ENCODE measurements at places on chromosomes 4 and X.

DNA sequence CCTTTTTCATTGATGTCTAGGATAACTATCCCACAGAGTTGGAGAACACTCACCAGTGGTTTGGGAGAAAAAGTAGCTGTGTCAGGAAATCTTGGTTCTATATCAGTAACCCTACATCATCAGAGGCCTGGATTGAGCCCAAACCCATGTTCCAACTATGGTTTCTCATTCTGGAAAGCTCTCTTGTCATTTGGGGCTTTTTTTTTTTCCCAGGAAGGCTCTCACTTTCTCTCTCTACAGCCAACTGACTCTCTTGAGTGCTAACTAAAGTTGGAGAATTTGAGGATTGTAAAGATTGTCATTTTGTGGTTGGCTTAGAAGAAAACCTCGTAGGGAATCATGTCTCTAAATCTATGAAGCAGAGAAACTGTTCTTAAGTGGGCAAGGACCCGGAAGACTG is 228.2 kb upstream of the DIPK2B start:
- no peak for DNase-seq

DNA sequence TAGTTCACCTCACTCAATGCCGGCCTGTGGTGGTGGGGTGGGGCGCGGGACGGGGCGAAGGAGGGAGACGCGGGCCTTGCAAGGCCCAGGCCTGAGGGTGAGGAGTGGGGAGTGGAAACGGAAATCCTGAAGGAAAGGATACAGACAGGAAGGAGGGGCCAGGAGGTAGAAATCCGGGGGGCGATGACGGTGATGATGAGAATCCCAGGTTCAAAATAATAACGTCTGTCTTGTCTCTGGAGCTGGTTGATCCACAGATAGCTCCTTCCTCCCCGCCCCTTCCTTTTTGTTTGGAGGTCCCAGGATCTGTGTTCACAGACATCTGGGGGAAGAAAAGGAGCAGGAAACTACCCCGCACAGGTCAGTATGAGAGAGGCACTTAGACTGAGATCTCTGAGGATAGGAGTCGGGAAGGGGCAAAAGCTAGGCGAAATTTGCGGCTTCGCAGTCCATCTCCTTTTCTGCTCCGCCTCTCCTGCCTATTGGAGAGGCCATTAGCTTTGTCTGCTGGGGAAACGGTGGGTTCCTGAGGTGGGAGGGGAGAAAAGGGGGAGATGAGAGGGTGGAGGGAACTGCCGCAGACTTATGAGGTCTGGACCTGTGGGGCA is 746 bp downstream of the TCEAL7 start:
- DNase-seq, result peak; percentile 1

DNA sequence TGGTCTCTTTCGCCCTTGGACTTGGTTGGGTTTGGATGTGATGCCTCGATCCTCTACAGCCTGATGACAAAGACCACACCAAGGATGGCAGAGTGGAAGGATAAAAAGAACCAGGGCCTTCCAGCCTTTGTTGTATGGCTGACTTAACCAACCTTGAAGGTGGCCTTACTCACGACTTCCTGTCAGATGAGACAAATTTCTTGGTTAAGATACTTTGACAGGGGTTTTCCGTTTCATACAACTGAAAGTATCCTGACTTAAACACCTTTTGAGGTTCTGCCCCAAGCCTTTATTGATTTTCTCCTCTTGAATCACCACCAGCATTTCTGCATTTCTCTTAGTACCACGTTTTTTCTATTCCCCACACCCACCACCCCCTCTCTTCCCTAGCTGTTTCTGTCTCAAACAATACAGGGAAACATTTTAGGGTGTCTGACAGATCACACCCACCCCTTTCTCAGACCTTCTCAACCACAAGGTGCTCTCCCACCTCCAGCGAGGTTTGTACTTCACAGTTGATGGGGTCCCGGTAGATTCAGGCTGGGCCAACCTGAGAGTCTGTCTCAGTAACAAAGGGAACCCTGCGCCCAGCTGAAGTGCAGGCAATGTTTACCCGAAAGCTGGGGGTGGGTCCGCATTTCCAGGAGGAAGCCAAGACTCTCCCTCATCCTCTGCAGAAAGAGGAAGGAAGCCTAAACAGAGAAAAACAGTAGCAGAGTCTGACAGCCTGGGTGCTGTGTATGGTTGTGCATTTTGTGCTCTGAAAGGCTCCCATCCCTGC is 5.0 kb upstream of the TSPAN5 start:
- DNase-seq, result peak; percentile 13

- no peak for DNase-seq
Measured at GRCh38 chrX:122445466-122445865, 738.6 kb upstream of the GRIA3 start.

- DNase-seq, result no peak
Measured at GRCh38 chr4:106495476-106495875, 126.9 kb upstream of the GIMD1 start.

- no peak for DNase-seq
Measured at GRCh38 chrX:110414273-110414672, 55.6 kb downstream of the RTL9 start.

DNA sequence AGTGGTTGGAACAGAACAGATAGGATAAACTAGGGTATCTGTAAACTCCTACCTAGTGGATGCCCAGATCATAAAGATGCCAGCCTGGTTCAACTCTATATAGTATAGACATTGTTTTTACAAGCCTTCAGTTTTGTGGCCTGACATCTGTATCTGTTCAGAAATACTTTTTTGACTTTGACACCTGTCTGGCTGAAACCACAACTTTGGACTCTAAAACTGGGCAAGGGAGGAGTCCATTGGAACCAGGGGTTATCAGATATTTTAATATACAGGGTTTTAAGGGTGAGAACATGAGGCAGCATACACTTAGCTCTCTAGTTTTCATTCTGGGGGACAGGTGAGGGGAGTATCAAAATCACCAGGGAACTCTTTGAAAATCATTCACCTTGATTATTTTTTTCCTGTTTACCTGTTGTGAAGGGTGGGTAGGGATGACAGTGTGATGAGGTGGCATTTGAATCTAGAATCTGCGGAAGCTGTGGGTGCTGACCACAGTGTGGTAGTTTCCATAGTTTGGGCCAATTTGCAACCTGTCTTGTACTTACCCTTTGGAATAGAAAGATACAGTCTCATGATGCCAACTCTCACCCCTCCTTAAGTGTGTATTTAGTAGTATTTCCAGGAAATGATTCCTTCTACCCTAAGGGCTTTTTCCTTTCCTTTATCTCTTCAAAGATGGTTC is 20.6 kb downstream of the GAB1 start:
- no peak for DNase-seq

DNA sequence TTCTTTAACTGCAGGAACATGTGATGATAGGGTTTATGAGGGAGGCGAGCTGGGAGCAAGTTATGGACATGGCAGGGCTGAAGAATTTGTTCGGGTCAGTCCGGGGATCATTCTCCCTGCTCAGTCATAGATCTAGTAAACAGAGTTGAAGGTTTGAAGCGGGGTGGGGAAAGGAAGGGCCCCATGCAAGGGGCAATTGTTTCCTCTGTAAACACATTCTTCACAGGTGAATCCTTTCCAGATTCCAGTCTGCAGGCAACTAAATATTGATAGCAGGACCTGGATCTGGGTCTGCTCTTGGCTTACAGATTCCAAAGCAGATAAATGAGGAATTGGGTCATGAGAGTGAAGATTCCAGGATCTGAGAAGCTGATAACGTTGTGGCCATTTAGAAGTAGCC is 44.3 kb upstream of the ARHGAP24 start:
- DNase-seq, result no peak

DNA sequence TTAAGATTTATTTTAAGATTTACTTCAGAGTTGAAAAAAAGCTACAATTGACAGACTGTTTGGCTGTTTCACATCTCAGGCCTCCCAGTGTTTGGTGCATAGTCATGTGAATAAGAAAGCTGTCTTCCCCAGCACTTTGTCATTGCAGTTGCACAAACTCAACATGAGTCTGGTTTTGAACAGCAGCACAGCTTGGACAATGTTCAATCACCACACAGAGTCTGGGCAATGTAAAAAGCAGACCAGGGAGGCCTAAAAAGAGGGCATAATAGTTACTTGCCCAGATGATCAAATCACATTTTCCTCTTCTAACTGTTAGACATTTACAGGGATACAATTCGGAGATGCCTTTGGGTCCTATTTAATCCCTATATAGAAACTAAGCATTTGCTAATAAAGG is 1055.0 kb downstream of the RPA4 start:
- no peak for DNase-seq

DNA sequence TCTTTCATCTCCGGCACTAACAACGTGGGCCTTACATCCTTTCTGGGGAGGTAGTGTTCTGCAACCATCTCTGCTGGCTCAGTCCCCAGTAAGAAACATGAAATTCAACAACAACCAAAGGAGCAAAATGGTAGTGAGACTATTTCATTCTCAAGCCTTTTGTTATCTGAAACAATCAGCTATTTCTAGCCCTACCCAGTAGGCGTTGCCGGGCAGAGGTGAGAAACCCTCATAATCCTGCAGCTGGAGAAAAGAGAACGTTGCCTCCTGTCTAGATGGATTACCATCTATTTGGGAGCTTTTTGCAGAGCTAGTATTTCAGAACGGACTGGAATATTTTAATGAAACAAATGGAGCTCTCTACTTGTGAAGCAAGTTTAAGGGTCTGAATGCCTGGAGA is 66.4 kb upstream of the GPR174 start:
- DNase-seq, result no peak

DNA sequence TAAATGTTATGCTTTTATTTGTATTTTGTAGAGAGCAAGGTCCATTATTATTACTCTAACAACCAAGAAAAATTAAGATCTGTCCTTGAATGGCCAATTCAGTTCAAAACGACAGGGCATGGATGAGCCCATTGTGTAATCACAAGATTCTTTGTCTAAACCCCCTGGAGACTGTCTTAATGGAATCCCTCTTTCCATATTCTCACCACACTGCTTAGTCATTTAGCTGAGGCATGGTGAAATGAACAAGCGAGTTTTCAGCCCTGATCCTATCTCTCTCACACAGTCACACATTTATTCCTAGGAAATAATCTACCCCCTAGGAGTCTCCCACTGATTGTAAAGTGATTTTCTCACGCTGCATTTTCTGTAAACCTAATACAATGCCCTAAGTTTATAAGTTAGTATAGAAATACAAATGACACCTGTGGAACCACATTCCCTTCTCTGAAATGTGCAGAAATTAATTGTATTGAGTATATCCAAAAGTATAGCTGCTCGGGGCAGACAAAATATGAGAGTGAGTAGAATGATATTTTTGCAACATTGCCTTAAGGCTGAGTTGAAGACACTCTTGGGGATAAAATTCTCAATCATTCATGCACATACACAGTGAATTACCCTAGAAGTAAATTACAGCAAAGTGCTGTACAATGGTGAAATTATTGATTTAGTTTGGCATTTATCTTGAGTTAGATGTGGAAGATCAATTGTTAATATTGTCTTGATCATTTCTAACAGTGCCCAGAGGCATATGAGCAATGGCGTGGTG is 119.7 kb upstream of the PCDH7 start:
- DNase-seq, result no peak

- no peak for DNase-seq
Measured at GRCh38 chr4:65954416-65954815, 284.1 kb upstream of the EPHA5 start.

DNA sequence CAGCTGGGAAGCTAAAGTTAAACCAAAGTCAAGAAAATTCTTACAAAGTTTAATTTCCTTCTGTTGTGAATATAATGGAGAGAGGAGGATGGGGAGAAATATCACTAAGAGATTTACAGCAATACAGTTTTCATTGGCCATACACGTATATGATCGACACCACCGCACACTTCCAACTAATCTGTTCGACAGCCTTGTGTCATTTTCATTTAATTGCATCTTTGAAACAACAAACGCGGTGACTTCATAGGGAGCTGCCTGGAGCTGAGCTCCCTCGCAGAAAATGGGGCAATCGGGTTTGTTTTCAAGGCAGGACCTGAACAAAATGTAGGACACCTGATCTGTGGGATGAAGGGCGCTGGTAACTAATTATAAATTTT is 1.3 kb downstream of the PTPN13 start:
- DNase-seq, result no peak

GRCh38 chrX:90883479-90883878 is 551.2 kb upstream of the PABPC5 start:
- DNase-seq, result no peak

DNA sequence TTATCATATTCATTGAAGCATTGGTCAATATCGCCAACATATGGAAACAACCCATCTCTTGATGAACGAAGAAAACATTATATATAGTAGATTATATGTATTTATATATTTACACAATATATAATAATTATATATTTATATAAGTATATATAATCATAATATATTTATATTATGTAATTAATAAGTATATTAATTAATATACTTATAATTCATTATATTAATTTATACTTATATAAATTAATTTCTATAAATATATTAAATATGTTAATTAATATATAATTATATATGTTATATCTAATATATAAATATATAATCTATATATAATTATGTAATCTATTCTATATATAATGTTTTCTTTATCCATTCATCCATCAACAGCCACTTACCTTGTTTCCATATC is 69.0 kb upstream of the SRD5A3 start:
- DNase-seq, result no peak

- no peak for DNase-seq
Measured at GRCh38 chrX:46722742-46723568, 36.0 kb downstream of the SLC9A7 start.

GRCh38 chr4:108264693-108265092 is 96.0 kb upstream of the LEF1 start:
- DNase-seq, result no peak

DNA sequence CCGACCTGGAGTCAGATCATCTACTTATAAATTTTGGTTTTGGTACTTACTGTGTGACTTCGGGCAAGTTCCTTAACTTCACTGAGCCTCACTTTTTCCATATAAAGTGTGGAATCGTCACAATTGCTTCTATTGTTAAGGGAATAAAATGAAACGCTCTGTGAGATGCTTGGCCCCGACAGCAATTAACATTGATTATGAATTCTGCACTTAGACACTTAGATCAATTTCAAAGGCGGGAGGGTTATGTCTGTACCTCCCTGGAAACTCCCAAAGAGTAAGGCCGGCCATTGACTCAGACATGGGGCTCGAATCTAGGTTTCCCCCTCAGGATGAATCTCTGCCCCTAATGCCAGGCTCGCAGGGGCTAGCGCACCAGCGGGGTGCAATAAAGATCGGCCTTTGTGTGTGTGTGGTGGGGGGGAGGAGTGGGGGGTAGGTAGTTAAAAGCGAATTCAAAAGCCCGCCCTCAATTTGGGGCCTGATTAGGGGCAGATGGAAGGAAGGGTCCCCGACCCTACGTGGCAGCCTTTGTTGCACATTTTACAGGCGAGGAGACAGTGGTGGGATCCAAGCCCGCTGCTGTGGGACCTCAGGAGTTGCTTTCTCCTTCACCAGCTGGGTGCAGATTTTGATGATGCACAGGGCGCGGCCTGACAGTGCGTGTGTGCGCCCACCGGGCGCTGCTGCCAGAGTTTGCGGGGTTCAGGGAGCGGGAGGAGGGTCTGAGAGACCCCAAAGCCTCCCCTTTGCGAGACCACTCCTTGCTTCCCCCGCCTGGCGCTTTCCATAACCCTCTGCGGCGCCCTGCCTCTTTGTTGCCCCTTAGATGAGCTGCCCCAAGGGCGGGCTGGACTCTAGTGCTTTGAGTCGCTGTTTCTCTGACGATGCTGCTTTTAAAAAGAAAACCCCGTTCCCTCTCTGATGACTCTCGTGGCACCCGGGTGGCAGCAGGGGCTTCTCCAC is 9.6 kb downstream of the MSX1 start:
- no peak for DNase-seq
